ENCODE measurements at places on chromosomes 13 and 19.

DNA sequence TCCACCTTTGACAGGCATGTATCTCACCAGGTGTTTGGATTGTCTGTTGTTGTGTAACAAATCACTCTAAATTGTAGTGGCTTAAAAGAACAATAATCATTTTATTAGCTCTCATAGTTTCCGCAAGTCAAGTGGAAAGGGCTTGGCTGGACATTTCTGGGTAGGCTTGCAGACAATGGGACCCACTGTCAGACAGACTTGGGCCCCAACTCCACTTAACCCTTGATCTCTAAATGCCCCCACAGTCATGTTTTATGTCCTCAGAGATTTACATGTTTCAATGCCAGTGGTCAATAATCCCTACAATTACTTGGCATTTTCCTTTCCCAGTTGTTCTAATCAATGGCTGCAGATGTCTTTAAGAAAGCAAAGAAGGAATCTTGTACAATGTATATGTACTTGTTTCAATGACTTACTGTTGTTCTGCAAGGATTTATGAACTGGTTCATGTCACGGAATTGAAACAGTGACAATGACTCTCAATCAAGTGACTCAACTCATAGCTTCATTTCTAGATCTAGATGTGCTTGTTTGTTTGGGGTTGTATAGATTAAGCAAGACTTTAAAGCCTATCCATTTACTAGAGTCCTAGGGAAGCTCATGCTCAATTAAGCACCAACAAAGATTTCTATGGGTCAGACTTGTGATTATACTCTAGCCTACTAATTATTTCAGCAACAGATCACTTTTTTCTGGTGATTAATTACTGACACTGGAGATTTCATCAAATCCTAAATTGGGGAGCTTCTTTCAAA is 510.1 kb upstream of the NBEA start:
- no peak for DNase-seq

- DNase-seq = peak; percentile 19
These were observed 150.1 kb downstream of the SHISA2 start for GRCh38 chr13:25901460-25902376.

- no peak for DNase-seq
These were observed 127.3 kb upstream of the KLHL1 start for GRCh38 chr13:70235565-70235964.

GRCh38 chr19:18750295-18750970 is 40.7 kb downstream of the COMP start:
- DNase-seq = no peak

GRCh38 chr13:80342471-80343371 is 1.8 kb upstream of the SPRY2 start:
- no peak for DNase-seq

DNA sequence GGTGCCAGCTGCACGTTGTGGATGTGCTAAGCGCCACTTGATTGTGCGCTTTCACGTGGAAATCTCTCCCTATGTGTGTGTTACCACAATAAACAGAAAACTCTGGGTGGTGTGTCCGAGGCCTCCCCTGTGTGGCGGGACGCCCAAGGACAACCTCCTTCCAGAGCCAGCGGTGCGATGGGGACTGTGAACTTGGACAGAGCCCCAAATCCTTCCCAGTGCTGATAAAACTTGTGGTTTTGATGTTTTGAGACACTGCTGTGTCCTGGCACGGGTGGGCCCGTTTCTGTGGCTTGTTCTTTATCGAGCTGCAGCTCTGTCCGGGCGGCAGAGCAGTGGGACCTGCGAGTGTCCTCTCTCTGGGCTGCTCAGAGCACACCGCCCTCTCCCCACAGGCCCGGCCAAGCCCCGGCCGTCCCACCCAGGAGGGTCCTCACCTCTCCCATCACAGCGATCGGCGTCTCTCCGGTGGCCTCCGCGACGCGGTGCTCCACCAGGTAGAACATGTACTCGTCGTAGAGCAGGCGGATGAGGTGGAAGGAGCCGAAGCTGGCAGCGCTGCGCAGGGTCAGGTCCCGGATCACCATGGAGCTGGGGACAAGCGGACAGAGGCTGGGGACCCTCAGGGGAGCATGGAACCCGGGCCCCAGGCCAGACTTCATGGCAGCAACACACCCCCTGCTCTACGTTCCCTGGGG is 18.8 kb upstream of the RANBP3 start:
- no peak for DNase-seq

- no peak for DNase-seq
These were observed 357.4 kb downstream of the TDRD3 start for GRCh38 chr13:60754211-60755090.

DNA sequence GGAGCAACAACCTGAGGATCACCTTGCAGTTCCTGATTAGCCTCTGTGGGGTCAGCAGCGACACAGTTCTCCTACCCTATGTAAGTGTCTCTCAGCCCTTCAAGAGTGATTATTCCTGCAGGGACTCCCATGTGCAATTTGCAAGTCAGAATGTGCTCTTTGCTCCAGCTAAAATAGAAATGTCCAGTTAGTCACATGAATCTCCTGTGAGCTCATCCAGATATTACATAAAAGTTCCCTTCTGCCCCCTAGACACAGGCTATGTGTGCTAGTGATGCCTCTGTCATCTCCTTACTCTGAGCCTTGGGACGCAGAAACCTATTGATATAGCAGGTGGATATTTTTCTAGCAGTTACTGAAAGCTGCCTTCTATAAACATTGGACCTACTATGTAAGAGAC is 105.5 kb downstream of the ZAR1L start:
- no peak for DNase-seq

- DNase-seq = no peak
These were observed 488 bp upstream of the EEF2 start for GRCh38 chr19:3985643-3986259.

- no peak for DNase-seq
These were observed 39.2 kb upstream of the TUBGCP3 start for GRCh38 chr13:112627161-112627560.

- no peak for DNase-seq
These were observed 136.1 kb downstream of the LACC1 start for GRCh38 chr13:44015811-44016210.

DNA sequence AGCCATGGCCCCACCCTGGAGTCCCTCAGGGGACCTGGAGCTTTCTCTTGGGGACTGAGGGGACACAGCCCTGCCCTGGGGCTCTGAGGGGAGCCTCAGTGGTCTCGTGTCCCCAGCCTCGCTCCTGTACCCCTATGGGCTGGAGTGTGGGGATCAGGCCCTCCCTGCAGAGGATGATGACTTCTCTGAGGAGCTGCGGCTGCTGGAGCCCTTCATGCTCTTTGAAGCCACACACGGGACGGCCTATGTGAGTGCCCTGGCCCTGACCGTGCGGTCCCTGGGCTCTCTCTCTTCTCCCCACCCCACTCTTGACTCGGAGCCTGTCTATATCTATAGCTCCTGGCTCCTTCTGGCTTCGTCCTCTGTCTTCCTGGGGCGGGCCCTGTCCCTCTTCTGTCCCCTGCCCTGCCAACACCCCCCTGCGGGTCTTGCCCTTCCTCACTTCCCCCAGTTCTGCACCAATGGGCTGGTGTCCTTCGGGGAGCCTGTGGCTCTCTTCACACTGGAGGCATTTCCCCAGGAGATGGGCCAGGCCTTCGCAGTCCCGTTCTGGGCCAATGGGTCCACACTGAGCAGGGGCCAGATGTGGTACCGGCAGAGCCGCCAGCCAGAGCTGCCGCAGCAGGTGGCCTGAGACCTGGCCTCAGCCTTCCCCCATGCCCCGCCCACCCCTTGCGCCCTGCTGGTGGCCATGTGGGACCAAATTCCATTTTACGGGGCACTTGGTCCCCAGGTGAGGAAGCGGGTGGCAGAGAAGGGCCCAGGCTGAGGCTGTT is 33.1 kb downstream of the HPN start:
- DNase-seq = no peak

DNA sequence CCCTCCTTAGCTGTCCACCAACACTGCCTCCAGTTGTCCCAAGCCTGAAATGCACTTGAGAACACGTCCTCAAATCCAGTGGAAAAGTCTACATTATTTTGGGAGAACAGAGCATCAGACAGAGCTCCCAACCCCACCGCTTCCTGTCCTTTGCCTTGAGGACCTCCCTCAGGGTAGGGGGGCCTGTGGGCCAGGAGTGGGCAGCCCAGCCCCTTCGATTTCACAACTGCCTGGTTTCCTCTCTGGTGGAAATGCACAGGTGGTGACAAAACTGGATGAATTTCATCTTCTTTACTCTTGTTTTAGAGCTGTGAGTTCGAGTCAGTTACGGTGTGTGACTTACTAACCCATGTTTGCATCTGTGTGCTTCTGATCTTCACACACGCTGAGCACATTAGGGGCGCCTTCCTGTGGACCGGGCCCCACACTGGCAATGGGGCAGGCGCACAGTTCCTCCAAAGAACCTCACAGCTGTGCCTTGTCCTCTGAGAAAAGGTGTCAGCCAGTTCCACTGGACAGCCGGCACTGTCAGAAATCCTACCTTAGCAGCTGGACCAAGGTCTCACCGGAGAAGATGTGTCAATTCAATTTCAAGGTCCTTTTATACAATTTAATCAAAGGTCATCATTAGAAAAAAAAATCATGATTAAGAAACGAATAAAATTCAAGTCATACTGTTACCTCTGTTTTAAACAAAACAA is 80.2 kb downstream of the IRS2 start:
- DNase-seq = no peak

DNA sequence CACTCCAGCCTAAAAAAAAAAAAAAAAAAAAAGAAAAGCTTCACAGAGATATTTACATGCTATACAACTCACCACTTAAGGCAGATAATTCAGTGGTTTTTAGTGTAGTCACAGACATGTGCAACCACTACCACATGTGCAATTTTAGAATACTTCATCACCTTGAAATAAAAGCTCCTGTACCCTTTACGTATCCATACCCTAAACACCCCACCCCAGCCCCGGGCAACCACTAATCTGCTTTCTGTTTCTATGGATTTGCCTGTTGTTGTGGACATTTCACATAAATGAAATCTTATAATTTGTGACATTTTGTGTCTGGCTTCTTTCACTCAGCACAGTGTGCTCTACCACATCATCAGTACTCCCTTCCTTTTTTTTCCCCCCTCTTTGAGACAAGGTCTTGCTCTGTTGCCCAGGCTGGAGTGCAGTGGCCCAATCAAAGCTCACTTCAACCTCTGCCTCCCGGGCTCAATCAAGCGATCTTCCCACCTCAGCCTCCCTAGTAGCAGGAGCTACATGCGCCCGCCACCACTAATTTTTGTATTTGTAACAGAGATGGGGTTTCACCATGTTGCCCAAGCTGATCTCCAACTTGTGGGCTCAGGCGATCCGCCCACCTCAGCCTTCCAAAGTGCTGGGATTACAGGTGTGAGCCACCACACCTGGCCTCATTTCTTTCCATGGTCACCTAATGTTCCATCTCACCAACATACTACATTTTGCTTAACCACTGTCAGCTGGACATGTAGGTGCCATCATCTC is 4.0 kb downstream of the DDX39A start:
- no peak for DNase-seq

DNA sequence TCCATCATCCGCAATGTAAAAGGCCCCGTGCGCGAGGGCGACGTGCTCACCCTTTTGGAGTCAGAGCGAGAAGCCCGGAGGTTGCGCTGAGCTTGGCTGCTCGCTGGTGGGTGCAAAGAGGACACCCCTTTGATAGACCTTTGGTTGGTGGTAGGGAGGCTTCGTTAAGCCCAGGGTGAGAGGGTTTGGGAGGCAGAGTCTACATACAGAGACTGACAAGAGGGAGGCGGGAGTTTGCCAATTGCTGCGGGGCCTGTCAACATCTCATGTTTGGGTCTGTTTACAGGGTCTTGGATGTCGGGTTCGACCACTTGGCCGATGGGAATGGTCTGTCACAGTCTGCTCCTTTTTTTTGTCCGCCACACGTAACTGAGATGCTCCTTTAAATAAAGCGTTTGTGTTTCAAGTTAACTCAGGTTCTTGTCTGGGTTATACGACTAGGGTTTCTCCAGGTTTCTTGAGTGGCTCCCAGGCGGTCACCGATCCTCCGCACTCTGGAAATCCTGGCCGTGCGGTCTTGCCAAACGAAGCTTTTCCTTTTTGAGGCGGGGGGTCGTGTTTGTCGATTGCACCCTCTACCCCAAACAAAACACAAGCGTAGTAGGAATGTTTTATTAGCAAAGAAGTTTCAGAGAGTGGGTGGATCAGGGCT is 816 bp downstream of the RPS28 start:
- no peak for DNase-seq

DNA sequence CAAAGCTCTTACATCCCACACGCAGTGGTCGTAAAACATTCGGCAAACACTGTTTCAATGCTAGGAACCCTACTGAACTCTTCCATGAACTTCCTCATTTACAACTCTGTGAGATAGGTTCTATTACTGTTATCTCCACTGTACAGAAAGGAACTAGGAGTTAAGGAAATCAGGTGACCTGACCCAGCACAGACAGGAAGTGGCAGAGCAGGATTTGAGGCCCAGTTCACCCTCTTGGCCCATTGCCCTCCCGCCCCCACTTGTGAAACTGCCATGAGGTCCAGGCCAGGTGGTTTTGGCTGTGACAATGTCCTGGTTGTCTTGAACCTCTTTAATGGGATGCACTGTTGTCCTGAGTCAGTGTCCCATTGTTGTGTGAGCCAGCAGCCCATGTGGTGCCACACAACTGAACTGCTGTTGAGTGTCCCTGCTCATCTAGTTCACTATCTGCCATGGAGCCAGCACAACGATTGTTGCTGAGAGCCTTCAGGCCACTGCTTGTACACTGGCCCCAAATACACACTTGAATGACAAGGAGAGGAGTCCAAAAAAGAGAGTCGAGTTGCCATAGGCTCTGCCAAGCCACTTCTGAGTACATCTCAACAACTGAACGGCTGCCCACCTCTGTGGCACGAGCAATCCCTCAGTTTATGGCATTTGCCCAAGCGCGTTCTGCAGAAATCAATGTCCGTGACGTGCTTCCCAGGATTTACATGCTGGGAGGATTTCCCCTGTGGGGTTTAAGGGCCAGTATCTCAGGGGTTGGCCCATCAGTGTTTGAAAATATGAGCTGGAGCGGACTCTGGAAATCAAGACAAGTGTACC is 484.6 kb downstream of the TSHZ3 start:
- no peak for DNase-seq

- no peak for DNase-seq
These were observed 387.2 kb upstream of the ATXN8OS start for GRCh38 chr13:69720278-69720983.

- DNase-seq = no peak
These were observed 12.6 kb downstream of the CACNA1A start for GRCh38 chr19:13493516-13494310.

- DNase-seq = no peak
These were observed 5.1 kb upstream of the SIGLEC7 start for GRCh38 chr19:51136851-51137551.

- DNase-seq = no peak
These were observed 23.3 kb downstream of the WTIP start for GRCh38 chr19:34504809-34505291.

DNA sequence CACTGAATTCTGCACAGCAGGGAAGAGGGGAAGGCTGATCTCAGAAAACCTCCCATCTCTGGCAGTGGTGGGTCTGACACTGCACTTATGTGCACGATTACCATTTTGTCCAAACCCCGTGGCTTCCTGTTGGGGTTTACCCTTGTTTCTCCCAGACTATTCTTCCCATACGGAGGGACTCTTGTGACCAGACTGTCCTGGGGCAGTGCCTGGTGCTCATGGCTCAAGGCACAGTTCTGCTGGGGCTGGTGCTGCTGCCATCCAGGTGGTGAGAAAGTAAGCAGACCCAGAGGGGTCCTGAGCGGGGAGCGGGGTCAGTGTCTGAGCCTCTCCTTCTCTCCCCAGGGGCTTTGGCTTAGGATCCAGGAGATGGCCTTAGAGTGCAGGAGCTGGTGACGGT is 5.1 kb upstream of the SIGLEC9 start:
- DNase-seq = no peak

- DNase-seq = no peak
These were observed 15.1 kb upstream of the DPP9 start for GRCh38 chr19:4738734-4739133.

Measured in effector memory CD4-positive, alpha-beta T cell (primary cell).